ENCODE measurements at places on chromosomes 3 and 15.
A peak's percentile ranks its signal among the peaks of the same experiment; 100 is the strongest.

DNA sequence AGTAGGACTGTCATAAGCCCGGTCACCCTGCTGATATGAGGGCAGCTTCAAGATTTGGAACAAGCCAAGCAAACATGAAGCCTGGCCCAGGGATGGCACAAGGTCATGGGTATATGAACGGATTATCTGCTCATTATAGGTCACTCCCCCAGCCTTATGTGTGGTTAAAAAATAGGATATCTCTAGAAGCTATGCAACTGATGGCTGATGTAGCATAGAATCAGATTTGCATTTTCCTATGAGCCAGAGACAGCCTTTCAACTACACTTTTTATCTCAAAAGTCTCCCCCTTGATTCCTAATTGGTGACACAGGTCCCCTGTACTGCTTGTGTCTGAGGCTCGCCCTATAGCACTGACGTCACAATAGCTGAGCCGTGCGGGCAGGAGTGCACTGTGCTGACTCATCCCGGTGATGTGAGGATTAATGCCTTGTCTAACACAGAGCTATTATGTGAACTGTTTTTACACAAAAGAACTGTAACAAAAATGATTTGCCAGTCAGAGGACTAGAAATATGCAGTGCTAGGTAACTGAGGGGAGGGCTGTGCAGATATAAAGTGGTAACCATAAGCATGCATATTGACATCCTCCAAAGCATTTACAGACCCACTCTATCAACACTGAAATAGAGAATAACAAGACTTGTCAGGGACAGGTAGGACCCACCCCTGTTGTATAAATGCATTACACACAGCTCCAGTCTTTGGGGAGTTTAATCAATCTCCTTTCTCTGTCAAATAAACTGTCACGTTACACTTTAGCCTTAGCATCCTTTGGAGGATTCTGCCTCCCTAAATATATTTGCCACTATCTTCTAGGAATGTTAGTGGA is 204.9 kb downstream of the TIGIT start:
- no peak for DNase-seq

- DNase-seq: no peak
Measured at GRCh38 chr3:30742796-30743619, 136.6 kb downstream of the TGFBR2 start.

GRCh38 chr3:125460233-125460632 is 59.8 kb downstream of the SNX4 start:
- DNase-seq: no peak

DNA sequence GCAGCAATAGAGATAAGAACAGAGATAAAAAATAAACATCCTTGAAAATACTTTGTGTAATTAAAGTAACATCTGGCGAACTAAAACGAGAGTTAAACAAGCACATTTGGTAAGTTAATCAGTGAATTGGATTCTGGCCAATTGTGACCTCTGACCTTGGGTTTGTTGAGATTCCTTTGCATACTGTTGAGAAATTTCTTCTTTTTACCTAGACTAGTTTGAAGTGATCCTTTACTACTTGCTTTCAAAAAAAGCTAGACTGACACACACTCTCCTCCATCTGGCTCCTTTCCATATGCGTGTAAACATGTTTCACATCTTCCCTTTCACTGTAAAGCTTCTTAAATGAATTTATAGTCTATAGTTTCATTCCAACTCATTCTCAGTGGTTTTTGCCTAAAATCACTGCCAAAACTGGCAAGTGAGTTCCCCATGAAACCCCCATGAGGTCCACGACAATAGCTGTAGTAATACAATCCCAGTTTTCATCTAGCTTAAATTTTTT is 17.3 kb upstream of the GBE1 start:
- DNase-seq: no peak

DNA sequence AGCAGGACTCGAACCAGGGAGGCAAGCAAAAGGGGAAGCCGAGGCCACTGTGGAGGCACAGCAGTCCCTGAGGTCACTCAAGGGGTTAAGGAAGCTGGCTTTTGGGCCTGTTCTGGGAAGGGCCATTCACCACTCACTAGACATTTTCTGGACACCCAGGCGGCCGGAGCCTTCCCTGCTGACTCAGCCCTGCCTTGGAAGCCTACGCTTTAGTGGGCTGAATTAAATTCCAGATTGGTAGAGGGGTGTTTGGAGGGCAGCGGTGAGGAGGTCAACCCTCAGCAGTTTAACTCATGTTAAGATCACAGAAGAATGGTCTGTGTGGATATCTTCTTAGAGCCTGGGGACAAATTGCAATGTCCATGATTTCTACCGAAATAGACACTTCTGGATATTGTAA is 152.8 kb downstream of the GABRG3 start:
- no peak for DNase-seq

- no peak for DNase-seq
Measured at GRCh38 chr15:48833526-48834239, 22.8 kb upstream of the CEP152 start.

DNA sequence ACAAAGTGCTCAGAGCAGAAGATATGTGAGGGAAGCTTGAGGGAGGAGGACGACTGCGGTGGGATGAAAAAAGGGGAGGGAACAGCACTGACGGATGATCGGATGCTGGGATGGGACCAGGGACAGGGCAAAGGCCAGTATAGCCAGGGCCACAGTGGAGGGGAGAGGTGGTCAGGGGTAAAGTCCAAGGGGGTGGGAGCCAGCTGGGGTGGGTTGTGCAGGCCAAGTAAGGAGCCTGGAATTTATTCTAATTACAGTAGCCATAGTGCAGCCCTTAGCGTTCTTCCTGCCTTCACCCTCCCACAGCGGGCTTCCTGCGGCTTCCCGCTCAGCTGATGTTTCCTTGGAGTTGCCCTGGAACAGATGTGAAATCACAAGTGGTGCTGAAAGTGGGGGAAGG is 7.6 kb upstream of the APEH start:
- DNase-seq: no peak

- DNase-seq: no peak
Measured at GRCh38 chr15:48086133-48086532, 34.7 kb upstream of the SLC24A5 start.

- DNase-seq: no peak
Measured at GRCh38 chr3:165210132-165210531, 13.9 kb upstream of the SLITRK3 start.

- DNase-seq: no peak
Measured at GRCh38 chr15:29570948-29571791, 251.1 kb downstream of the TJP1 start.

- no peak for DNase-seq
Measured at GRCh38 chr3:34782871-34783270, 856.5 kb upstream of the ARPP21 start.

DNA sequence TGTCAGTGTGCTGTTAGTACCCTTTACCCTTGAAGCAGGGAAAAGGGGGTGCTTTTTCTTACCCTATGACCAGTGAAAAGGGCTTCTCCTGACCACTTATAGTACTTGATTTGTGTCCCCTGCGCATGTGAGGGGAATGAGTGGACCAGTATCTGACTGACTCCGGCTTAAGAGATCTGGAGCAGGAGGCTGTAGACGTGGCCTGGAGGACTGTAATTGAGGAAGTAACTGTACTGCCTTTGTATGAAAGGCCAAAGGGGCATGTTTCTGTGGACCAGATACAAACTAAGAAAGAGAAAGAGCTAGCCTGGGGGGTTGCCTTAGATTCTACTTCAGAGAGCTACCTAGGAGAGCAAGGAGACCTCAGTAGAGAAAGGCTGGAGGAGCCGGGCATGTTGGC is 89.9 kb upstream of the TBL1XR1 start:
- DNase-seq: no peak

DNA sequence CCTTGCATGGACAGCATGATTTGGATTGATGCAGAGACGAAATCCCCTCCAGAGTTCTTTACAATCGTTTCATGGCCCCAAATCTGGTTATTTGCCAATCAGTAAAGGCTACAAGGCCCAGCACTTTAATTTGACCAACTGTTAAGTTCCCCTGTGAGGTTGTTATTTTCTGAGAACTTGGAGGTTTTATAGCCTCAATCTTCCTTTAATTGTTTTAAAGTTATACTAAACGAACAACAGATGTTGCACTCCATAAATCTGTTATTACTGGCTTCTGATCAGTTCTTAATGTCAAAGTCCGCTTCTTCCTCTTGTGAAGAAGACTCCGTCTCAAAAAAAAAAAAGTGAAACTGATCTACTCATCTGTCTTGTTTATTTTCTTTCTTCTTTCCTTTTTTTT is 30.8 kb downstream of the LARP6 start:
- DNase-seq: no peak

DNA sequence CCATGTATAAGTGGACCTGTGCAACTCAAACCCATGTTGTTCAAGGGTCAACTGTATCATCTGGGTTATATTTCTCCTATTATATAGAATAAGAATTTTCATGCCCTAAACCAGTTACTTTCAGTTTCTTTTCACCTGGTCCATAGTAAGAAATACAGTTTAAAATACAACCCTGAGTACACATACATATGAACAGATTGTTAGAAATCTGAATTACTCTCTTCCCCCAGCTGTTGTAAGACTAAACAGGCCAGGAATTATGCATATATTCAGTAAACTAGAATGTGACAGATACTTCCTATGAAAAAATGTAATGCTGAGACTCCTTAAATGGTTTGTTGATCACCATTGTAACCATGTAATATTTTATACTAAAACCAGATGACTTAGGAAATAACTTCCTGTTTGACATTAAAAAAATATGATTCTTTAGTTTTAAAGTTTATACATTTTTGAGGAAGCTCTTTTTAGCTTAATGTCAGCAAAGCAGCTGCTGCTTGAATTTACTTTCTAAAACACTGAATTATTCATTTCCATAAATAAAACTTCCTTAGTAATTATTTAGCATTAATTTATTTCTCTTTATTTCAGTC is 52.5 kb upstream of the ZCWPW2 start:
- DNase-seq: no peak

GRCh38 chr3:138901567-138901966 is 45.4 kb downstream of the FOXL2 start:
- no peak for DNase-seq

DNA sequence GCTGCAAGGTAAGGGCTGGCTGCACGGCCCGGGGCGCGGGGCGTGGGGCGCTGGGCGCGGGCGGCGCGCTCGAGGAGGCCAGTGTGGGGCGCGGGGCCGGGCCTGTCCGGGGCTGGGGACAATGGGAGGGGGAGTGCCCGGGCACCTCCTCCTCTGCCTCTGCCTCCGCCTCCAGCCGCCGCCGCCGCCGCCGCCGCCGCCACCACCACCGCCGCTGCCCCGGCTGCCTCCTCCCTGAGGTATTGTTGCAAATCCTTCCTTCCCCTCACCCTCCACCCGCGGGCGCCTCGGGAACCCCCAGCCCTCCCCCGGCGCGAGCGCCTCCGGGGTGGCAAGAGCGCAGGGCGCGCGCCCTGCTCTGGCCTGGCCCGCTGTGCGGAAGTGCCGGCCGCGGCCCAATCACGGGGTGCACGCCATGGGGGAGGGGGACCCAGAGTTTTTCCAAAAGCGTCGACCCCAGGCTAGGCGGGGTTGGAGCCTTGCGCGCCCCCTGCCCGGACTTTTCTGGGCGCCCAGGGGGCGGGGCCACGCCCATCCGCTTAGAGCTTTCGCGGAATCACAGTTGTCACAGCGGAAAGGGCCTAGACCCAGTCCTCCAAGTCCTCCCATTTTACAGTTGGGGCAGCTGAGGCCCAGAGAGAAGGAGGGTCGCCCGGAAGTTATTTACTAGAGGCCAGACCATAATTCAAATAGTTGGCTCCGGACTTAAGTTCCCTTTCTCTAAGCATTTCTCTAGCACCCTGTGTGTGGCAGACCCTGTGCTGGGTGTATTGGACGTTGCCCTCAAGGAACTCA is at the start of gene LPP:
Gene LPP (plus strand): TSS at position 144 of the 795 bp plus-strand sequence. CDS start 251,964 bp downstream, outside the sequence.
- DNase-seq: peak; percentile 65

DNA sequence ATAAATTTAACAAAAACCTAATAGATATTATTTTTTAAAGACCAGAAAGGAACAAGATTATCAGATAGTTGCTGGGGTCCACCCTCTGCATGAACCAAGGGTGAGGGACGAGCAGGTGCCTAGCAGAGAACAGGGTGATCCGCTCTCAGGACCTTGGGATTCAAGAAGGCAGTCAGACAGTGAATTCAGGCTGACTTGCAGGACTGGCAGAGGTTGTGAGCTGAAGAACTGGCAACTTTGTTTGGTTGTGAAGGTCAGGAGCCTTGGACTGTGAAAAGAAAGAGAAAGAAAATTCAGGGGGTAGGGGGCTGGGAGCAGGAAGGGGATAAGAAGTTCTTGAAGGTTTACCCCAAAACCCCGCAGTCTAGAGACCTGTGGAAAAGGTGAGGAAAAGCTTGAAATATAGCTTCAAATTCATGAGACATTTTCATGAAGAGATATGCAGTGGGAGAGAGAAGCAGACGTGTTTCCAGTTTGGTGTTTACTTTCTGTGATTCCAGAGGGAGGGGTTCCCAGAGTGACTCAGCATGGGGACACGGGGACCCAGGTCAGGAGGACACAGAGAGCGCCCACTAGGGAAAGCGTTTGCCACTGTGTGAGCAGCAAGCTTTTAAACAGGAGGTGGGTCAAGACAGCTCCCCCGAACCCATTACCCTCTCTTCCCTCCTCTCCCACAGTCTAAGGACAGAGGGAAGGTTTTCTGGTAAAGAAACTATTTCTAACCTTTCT is 217.2 kb upstream of the UMPS start:
- no peak for DNase-seq

GRCh38 chr3:154536751-154537150 is 106.8 kb upstream of the GPR149 start:
- DNase-seq: no peak

GRCh38 chr3:194777729-194778128 is 92.0 kb downstream of the FAM43A start:
- DNase-seq: no peak

DNA sequence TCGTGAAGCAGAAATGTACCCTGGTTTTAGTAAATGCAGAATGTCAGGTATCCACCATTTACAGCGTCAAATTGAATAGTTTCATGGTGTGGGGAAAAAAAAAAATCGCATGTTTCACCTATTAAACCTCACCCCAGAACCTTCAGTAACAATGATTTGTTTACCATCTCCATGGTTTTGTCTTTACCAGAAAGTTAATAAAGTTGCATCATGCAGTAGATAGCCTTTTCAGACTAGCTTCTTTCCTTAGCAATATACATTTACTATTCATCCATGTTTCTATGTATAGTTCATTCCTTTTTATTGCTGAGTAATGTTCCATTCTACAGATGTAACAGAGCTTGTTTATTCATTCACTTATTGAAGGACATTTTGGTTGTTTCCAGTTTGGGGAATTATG is 1066.1 kb downstream of the FHIT start:
- DNase-seq: no peak

DNA sequence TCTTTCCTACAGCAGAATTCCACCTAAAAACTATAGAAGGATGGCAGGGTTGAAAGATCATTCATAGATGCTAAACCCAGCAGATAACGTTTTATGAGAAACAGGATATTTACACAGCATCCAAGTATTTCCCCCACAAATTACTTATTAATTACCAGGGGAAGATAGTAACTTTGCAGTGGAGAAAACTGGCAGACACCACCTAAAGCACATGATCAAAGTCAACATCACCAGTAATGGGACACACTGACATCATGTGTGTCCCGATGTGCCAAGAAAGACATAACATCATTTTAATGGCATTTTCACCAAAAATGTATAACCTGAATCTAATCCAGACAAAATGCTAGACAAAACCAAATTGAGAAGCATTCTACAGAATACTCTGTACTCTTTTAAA is 220.4 kb upstream of the THBS1 start:
- no peak for DNase-seq
